Tongue (tissue), 3 donors: ENCODE measurements at places on chromosomes 1 and 21. TPM values are rescaled to one million over a fixed set of nuclear protein-coding genes. Genes with fewer than 3 reads are reported as not detected.

Gene KLF17
- 0.41 TPM for total RNA-seq

Gene GPR25
- not detected for total RNA-seq

Gene RSPO1
- total RNA-seq, result 2.5 TPM

Gene TADA1
- total RNA-seq, result 19.4 TPM

Gene ZNF683
- not detected for total RNA-seq

Gene RHBDL2
- total RNA-seq, result 1.6 TPM

Gene RPE65
- not detected for total RNA-seq

Gene FHAD1
- 3.8 TPM for total RNA-seq

Gene PODN
- 17.1 TPM for total RNA-seq

- no peak for DNase-seq
Measured at GRCh38 chr1:230280054-230280795, 145.9 kb downstream of the PGBD5 start.

- DNase-seq, result no peak
Measured at GRCh38 chr1:224894915-224895314, 34.6 kb upstream of the DNAH14 start.

DNA sequence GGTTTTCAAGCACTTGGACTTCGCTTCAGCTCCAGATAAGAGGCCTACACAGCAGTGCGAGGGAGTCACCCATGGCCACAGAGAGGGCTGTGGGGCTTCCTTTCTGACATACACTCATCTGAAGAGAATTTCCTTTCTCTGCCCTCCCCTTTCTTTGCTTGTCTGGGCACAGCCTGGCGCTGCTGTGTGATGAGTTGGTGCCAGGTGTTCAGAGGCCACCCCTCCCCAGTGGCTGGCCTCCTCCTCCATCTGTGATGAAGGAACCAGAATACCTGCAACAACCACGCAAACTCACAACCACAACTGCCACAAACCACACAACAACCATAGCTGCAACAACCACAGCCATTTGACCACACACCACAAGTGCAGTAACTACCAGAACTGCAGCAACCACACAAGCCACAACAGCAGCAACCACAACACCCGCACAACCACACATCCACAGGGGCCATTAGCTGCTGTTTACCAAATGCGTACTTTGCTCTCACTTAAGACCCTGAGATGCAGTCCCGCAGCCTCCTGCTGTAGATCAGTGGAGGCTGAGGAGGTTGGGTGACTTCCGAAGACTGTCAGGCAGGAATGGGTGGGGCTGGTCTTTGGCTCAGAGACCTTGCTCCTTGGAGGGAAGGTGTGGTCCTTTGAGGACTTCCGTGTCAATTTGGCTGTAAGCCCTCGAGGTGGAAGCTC lies 71.1 kb downstream of the IER5 start:
- DNase-seq, result no peak

GRCh38 chr1:209486861-209487593 lies 96.5 kb upstream of the CAMK1G start:
- DNase-seq, result no peak

GRCh38 chr1:101508913-101509312 lies 272.1 kb downstream of the S1PR1 start:
- DNase-seq, result no peak

GRCh38 chr21:29382030-29382654 lies 83.4 kb downstream of the BACH1 start:
- no peak for DNase-seq

- no peak for DNase-seq
Measured at GRCh38 chr1:914891-915280, 8.8 kb upstream of the SAMD11 start.

- no peak for DNase-seq
Measured at GRCh38 chr1:46136711-46137110, 4.3 kb upstream of the PIK3R3 start.

- DNase-seq, result no peak
Measured at GRCh38 chr1:55057956-55058298, 18.6 kb downstream of the PCSK9 start.

DNA sequence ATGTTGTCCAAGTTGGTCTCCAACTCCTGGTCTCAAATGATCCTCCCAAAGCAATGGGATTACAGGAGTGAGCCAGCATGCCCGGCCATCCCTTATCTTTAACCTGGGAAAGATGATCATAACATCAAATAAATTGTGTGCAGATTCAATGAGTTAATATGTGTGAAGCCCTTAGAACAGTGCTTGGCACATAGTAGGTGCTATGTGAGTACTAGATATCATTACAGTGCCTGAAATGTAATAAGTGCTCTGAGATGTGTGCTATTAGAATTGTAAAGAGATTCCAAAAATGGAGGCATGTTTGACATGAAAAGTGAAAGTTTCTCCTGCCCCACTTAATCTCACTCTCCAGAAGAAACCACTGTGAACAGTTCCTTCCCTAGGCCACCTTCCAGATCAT lies 71.8 kb downstream of the RUNX3 start:
- no peak for DNase-seq

DNA sequence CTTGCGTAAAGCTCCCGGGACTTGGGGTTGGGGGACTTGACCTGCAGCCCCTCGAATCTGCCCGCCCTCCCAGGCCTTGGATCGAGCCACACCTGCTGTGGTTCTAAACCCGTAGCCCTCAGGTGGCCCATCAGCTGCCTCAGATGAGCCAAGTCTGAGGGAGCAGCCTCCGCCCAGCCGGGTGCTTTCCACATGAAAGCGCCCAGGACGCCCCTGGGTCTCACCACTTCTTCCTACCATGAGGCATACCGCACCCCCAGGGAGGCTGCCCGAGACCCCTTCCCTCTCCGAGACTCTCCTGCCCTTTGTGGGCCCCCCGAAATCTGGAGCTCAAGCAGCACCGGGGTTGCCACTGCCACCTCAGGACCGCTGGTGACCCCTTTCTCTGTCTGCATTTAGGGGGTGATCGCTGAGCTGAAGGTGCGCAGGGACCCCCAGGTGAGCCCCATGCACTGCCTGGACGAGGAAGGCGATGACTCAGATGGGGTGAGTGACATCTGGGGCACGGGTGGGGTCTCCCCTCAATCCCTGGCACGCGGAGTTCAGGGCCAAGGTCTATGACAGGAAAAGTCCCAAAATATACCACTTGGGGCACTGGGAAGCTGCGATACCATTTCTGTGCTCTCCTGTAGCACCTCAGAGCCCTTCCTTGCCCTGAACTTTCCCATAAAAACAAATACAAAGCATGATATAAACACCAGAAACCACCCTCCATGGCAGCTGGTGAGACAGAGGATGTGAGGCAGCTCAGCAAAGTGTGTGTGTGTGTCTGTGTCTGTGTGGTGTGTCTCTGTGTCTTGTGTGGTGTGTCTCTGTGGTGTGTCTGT lies 68.5 kb downstream of the SLC19A1 start:
- DNase-seq, result no peak

GRCh38 chr1:117572546-117572945 lies 33.3 kb upstream of the TENT5C start:
- no peak for DNase-seq

DNA sequence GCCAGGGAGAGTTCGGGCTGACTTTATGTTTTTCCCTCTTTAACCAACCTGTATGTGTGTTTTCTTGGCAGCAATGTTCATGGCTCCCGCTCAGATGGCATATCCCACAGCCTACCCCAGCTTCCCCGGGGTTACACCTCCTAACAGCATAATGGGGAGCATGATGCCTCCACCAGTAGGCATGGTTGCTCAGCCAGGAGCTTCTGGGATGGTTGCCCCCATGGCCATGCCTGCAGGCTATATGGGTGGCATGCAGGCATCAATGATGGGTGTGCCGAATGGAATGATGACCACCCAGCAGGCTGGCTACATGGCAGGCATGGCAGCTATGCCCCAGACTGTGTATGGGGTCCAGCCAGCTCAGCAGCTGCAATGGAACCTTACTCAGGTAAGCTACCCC lies 33.6 kb upstream of the ZFP69B start:
- no peak for DNase-seq

DNA sequence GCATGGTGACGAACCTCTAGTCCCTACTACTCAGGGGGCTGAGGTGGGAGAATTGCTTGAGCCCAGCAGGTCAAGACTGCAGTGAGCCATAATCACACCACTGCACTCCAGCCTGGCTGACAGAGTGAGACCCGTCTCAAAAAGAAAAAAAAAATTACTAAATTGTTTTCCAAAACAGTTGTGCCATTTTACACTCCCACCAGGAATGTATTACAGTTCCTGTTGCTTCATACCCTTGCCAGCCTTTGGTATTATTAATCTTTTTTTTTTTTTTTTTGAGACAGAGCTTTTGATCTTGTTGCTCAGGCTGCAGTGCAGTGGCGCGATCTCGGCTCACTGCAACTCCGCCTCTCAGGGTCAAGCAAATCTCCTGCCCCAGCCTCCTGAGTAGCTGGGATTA lies 55.9 kb downstream of the RPS6KA1 start:
- DNase-seq, result no peak

GRCh38 chr1:51867479-51868232 lies 10.9 kb downstream of the NRDC start:
- DNase-seq, result no peak

GRCh38 chr1:222234351-222234750 lies 313.6 kb downstream of the HHIPL2 start:
- DNase-seq, result no peak

- DNase-seq, result no peak
Measured at GRCh38 chr1:43965316-43965715, 4.5 kb upstream of the DPH2 start.

DNA sequence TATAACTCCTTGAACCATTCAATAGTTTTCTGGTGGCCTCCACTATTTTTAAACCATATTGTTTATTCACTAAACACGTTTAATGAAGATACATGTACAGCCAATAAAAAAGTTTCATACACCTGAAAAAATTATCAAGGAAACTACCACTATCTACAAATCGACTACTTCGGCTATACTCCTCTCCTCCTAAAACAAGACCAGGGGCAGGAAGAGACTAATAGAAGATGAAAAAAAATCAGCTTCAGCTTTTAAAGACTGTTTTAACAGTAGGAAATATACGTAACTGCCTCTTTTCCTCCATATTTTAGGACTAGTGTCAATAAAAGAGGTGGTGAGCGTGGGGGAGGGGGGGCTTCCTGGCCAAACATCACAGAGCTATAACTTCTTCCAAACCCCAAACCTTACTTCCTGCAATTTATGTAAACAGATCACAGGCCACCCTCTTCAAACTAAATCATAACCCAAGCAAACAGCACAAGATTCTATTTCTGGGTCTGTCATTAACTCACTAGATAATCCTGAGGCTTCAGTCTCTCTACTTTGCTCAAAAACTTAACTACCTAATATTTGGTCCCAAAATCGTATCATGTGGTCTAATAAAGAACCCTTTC lies 15.1 kb downstream of the FOXJ3 start:
- no peak for DNase-seq

- DNase-seq, result no peak
Measured at GRCh38 chr1:57463343-57463742, 39.5 kb upstream of the DAB1 start.

- no peak for DNase-seq
Measured at GRCh38 chr1:109740615-109741373, at the start of gene GSTM3. Gene GSTM3, minus strand, starts transcription at chr1:109741038. Its CDS starts 751 bp downstream, at chr1:109740287.

- DNase-seq, result no peak
Measured at GRCh38 chr1:213179784-213180183, 128.7 kb downstream of the RPS6KC1 start.

DNA sequence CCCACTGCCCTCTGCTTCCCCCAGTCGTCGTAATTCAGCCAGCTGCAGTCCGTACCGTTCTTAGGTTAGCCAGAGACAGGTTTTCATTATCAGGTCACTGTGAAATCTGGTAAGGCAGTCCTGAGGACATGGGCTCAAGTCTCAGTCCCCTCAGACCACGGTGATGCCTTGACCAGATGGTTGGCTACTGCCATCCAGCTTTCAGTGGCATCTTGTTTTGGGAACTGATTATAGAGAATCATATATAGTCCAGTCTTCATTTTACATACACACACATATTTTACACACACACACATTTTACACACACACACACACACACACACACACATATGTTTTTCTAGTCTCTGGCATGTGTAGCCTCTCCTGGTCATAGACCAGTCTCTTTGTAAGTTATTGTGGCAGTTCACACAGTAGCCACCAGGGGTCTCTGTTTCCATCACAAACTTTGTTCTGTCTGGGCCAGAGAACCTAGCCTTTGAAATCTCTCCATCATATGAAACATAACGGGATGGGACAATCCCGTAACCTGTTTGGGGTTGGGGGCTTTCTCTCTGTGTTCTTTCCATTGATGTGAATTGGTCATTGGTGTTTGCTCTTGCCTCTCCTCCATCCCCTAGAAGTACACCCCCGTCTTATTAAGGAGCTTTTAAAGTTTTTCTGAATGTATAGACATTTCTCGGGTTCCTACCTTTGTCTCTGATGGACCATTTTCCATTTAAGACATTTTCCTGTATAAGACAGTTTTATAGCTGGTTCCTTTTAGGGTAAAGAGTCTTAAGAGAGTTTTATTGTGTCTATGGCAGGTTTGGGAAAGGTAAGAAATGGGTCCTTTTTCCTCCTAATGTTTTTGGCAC lies 8.4 kb upstream of the IKBKE start:
- peak; percentile 91 for DNase-seq

- DNase-seq, result no peak
Measured at GRCh38 chr1:211915924-211916323, 85.4 kb upstream of the LPGAT1 start.

DNA sequence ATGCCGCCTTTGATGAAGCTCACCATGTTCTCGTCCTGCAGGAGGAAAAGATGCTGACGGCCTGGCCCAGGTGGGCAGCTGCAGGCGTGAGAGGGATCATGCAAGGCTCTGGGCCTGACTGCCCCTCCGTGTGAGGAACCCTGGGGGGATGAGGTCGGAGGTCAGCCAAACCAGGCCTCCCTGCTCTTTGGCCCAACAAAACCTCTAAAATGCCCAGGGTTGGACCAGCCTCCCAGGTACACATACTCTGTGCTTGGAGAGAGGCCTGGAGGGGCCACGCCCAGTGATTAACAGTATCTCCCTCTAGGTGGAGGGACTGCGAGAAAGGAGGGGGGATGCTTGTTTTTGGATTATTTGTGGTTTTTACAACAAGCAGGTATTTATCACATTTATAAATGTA lies 21.1 kb downstream of the TTC39A start:
- no peak for DNase-seq

GRCh38 chr1:87641996-87642395 lies 313.3 kb downstream of the LMO4 start:
- no peak for DNase-seq

- DNase-seq, result no peak
Measured at GRCh38 chr21:34147792-34148418, 74.5 kb downstream of the MRPS6 start.

- DNase-seq, result no peak
Measured at GRCh38 chr21:16496609-16497008, 766.8 kb downstream of the USP25 start.
